ENCODE measurements at places on chromosomes 6 and 20. TPM values are rescaled to one million over a fixed set of nuclear protein-coding genes. Genes with fewer than 3 reads are reported as not detected.

DNA sequence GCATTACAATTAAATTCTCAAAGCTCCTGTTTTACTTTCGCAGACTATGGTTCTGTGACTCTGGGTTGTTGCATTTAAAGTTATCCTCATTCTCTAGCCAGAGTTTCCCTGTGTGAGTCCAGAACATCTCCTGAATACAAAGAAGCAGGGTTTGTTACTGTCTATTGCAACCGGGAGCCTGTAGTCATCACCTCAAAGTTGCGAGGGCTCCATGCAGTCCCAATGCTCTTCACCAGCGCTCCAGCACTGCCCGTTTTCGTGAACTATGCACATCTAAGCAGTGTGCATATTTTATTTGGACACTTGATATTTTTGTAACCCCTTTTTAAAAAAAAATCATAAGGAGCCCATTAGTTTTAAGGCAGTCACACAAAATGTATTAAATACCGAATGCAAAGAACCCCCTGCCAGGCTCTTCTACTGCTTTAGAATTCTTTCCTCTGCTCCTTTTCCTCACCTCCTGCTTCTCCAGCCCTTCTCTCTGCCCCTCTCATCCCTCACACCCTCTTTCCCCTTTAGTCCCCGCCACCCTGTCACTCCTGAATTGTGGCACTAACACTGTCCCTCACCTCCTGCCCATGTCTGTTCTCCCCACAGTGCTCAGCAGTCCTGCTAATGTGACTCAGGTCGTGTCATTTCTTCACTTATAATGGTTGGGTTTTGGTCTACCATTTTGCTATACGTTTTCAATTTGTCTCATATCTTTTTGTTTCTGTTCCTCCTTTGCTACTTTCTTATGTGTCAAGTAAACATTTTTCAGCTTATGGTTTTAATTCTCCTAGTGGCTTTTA is 1.1 kb upstream of the HLA-C start:
- no peak for DNase-seq

GRCh38 chr6:136550045-136550329 is 235 bp downstream of the MAP7 start:
- DNase-seq: no peak

- no peak for DNase-seq
Observed at GRCh38 chr20:50053362-50054230, 59.4 kb downstream of the UBE2V1 start.

- no peak for DNase-seq
Observed at GRCh38 chr6:11700118-11700718, 78.4 kb downstream of the ADTRP start.

The COL11A2 gene
- 0.55 TPM for polyA plus RNA-seq

All from heart right ventricle (tissue), 16 donors.